ENCODE measurements at places on chromosomes 5 and 9.
A peak's percentile ranks its signal among the peaks of the same experiment; 100 is the strongest.

DNA sequence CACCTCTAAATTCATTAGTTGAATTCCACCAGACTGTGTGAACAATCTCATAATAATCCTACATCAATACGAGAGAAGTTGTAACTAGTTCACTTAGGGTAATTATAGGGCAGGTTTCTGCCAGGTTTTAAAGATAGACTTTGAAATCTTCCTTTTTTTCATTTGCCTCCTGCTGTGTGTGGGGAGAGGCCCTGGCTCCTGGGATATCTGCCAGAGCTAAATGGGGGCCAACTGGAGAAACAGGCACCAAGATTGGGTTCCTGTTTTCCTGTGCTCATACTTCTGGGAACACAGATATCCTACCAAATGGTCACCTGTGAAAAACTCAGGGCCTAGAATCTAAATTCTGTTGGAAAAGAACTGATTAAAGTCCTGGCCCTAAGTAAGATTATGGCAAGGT lies 42.3 kb downstream of the SH3RF2 start:
- DNase-seq: no peak

GRCh38 chr9:92970467-92970923 lies 23.2 kb downstream of the FGD3 start:
- DNase-seq: no peak

GRCh38 chr5:56612759-56613158 lies 202.6 kb upstream of the MAP3K1 start:
- peak; percentile 39 for DNase-seq

DNA sequence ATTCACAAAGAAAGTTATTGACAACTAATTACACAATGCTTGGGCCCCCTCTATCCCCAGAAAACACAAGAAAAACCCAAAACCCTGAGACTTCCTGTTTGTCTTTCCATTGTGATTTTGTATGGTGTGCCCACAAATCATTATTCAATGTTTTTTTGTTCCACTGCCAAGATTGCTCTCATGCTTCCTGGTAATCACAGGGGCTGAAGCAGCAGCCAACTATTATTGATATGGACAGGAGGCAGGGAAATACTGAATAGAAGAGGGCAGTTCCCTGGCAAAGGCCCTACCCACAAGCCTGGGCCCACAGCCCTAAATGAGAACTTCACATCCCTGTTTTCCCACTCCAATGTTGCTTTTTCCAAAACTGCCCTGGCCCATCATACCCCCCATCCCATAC lies 21.5 kb upstream of the RFK start:
- DNase-seq: no peak

- DNase-seq: no peak
Measured at GRCh38 chr5:131022811-131023497, 142.1 kb downstream of the HINT1 start.

GRCh38 chr5:103451261-103451660 lies 111.3 kb downstream of the NUDT12 start:
- no peak for DNase-seq

- DNase-seq: no peak
Measured at GRCh38 chr5:883475-884181, 9.0 kb downstream of the BRD9 start.

GRCh38 chr5:108295578-108296368 lies 86.1 kb downstream of the FBXL17 start:
- no peak for DNase-seq

DNA sequence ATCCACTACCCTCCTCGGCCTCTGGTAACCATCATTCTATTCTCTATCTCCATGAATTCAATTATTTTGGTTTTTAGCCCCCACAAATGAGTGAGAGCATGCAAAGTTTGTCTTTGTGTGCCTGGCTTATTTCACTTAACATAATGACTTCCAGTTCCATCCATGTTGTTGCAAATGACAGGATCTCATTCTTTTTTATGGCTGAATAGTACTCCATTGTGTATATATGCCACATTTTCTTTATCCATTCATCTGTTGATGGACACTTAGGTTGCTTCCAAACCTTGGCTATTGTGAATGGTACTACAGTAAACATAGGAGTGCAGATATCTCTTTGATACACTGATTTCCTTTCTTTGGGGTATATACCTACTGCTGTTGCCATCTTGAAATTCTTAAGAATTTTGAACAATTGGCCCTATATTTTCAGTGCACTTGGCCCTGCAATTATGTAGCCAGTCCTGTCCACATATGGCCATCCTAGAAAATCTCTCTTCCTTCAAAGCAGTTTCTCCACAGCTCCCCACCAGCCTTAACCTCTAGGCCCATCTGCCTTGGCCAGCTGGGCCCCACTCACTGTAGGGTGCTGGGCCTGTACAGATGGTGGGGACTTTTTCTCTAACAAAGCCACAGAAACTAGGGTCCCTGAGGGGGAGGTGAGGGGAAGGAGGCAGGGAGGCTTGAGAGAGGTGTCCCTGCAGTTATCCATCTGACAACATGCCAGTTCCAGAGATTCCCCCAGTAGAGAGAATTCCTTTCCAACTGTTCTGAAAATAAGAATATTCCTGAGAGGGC lies 81.9 kb upstream of the LHFPL2 start:
- DNase-seq: no peak

DNA sequence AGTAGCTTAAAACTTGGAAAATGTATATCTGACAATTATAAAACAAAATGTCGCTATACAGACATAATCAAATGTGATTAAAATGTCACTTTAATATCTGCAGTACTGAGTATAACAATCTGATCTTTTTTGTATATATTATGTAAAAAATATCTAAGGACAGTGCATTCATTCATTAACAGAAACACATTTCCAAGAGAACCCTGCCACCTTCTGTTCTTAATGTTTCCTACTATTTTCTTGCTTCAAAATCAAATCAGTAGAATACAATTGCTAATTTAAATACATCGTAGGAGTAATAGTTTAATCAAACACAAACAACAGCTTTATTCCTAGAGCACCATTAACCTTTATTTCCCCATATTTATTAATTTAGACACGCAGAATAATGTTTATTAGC lies 142.6 kb upstream of the ST8SIA4 start:
- peak; percentile 13 for DNase-seq

- no peak for DNase-seq
Measured at GRCh38 chr9:35338086-35338485, 151.8 kb upstream of the RUSC2 start.

GRCh38 chr5:129440424-129440823 lies 19.7 kb upstream of the ADAMTS19 start:
- no peak for DNase-seq

DNA sequence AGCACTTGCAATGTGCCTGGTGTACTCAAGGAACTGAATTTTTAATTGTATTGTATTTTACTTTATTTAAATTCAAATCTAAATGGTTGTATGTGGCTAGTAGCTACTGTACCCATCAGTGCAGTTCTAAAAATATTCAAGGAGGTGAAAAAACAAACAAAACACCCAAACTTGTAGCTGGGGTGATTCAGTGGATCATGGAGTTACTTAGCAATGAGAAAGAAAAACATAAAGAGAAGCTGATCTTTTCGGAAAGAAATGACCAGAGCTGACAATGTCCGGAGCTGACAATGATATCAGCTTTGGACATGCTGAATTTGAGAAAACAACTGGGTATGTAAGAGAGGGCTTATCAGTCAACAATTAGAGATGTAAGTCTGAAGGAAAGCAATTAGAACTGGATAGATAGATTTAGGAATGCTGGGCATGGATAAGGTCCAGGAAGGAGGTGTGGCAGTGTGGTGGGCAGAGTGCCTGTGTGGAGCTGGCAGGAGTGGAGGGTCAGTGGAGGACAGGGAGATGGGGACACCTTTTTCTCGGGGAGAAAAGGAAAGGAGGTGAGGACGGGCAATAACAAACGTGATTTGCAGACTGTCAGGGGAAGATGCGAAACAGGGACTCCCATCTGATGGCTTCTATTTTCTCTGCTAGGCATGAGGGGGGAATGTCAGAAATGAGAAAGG lies 113.2 kb downstream of the DCP2 start:
- DNase-seq: no peak

- no peak for DNase-seq
Measured at GRCh38 chr5:16881251-16881650, 54.8 kb downstream of the MYO10 start.

All from central memory CD4-positive, alpha-beta T cell (primary cell).